NCI-H2029 treated with DMSO at 0.1 percent for 48 hours (cell line): ENCODE measurements at places on chromosomes 3 and 15.
A peak's percentile ranks its signal among the peaks of the same experiment; 100 is the strongest.

- DNase-seq = no peak
Measured at GRCh38 chr3:14448756-14449727, 46.6 kb downstream of the SLC6A6 start.

DNA sequence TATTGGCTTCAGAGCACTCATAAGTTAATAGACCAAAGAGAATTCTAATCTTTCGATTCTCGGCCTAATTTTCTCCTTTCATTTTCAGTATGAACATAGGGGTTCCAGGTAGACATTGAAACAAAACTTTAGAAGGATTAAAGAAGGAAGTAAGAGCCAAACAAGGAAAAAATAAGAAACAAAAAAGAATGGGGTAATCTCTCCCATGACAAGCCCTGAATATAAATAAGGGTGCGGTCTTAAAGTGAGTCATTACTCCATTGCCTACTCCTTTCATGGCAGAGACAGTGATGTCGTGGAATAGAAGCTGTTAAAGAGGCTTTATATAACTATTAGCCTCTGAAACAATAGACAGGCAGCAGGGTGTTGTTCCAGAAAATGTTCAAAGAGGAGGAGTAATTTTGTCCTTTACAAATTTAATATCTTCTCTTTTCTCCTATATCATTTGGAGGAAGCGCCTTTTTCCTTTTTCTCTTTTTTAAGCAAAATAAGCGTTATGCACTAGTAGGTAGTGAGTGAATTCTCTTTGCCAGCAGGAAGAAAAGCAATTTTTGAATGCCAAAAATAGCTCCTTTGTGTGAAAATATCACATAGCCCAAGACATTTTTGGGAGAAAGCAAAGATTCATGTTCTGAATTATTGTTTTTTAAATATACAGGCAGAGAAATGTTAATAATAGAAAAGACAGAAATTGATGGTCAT is 607.9 kb upstream of the KCNMB2 start:
- DNase-seq = no peak

DNA sequence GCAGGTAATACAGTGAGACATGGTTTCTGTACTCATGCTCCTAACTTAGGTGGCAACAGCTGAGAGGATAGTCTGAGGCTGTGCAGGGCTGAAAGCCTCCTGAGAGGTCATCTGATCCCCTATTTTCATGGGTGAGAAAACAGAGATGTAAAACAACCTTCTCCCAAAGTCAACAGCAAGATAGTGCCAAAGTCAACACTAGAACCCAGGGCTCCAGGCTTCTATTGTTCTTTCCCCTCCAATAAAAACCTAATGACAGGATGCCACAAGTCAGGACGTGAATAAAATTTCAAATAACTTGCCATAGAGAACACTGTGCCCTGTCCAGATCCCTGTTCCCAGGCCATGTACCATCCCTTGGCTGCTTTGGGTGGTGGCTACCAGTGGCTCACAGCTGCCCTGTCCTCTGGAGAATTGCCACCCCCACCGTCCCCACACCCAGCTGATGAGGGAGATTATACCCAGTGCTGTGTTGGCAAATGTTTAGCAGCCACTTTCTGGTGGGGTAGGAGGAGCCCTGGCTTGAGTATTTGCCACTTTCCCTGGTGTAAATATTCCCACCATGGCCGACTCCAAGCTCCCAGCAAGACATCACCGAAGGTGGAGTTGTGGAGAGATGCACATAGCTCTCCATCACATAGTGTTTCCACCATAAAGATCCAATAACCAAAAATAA is 54.8 kb downstream of the SRGAP3 start:
- DNase-seq = peak; percentile 100

DNA sequence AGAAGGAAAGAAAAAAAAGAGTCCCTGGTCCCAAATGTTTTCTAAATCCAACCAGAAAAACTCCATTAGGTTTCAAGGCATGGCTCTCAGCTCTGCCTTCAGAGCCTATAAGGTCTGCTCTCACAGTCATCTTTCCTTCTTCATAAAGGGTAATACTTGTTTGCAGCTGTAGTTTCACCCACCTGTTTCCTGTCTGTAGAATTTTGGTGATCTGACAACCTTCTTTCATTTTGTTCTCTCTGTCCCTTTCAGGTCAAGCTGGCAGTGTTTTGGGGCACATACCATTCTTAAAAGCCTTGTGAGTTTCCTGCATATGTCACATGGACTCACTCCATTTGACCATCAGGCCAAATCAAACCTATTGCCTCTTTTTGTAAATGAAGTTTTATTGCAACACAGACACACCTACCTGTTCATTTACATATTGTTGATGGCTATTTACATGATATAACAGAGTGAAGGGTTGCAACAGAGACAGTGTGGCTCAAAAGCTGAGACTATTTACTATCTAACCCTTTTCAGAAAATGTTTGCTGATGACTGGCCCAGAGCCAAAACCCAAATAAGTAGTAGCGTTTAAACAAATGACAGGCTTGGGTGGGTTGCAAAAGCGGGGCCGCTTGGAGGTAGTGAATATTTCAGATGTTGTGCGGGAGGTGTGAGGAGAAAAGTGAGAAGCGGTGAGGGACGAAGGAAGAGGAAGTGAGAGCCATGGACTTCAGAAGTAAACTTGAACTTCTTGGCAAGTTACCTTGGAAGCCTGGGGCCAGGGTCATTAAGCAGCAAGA is 292.7 kb upstream of the PROK2 start:
- no peak for DNase-seq

DNA sequence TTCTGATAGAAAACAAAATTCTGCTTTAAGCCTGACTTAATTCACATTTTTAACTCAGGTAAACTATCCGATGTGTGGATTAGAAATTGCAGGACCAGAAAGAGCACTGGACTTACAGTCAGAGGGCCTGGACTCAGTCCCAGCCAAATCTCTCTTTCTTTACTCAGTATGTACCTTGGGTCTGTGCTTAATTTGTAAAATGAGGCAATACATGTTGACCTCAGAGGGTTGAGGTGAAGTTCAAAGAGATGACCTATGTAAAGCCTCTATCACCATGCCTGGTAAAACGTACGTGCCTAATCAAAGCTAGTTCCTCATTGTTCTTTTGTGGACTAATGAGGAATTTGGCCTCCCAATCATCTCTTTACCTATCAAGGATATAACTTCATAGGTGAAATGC is 1.9 kb upstream of the BCL2A1 start:
- no peak for DNase-seq

DNA sequence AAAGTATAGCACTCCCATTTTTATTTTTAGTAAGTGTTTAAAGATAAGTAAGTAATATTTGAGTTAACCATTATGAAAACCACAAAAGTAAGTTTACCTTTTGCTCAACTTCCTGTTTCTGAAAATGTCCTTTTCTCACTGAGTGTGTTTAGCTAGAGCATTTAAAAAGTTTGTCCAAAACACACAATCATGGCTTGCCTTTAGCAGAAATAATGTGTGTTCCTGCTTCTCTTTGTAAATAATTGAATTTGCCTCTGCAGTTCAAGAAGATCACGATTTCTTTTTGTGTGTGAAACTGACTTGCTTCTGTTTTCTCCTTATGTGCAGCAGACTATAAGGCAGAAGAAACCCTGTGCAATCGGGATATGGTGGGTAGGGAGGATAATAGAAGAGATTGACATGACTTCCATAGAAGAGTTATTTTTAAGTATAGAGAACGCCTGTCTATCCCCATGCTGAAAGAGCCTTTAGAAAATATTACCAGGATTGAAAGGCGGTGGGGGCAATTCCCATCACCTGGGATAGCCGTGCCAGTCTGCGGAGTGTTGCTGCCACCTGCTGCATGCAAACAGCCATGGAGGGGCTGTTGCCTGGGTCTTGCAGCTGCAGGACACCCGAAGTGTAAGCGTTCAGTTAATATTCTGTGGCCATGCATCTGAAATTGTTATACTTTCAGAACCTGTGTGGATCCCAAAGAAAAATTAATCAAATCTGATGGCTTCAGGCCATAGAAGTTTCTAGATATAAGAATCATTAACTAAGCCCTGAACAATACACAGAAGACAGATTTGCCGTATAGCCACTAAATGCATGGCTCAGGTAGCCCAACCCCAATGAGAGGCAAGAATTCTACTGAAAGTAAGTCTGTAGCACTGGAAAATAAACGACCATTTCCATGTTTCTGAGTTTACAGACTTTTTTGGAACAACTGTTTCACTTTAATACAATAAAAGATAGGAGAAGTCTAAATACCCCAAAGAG is 2.4 kb upstream of the CD96 start:
- DNase-seq = no peak

DNA sequence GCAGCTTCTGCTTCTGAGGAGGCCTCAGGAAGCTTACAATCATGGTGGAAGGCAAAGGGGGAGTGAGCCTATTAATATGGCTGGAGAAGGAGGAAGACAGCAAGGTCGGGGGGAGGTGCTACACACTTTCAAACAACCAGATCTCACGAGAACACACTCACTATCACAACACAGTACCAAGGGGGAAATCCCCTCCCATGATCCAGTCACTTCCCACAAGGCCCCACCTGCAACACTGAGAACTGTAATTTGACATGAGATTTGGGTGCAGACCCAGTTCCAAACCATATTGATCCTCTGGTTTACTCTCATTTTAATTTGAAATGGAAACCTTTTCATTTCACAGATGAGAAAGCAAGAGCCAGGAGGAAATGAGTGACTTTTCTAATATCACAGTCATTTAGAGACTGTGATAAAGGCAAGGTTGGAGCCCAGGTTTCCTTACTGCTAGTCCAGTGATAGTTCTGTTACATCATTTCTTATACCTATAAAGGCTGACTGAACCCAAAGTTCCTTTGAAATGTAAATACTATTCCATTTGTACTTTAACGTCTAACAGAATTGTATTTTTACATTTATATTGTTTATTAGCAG is 105.8 kb upstream of the GAP43 start:
- DNase-seq = no peak

- DNase-seq = no peak
Measured at GRCh38 chr15:92947071-92947730, 47.1 kb downstream of the CHD2 start.

DNA sequence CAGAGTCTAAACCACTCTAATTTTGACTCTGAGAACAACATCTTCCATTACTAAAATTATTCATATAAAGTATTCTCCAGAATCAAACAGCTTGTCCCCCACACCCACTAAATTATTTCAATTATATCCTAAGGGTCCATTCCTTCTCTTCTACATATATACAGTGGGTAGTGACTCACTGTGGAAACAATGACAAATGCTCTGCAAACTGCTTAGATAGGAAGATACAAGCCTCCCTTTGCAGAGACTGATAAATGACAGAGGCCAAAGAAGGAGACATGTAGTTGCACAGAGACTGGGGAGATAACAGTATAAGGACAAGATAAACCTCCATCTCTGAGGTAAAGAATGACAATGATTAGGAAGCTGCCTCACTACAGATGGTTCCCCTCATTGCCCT is 1087.4 kb downstream of the AGBL1 start:
- DNase-seq = no peak

DNA sequence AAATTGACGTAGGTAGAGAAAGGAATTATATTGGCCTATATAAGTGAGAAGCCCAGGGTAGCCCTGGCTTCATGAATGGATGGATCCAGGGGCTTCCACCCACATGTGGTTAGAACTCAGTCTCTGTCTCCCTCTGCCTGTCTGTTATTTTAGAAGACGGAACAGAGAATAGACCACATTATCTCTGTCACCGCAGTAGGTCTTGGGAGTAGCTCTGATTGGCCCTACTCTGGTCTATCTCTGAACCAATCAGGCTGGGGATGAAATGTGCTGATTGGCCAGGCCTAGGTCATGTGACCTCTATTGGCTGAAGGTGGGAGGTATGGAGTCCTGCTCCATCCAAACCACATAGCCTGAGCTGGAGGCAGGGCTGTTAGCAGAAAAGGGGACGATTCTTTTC is 143.0 kb upstream of the PRR23C start:
- no peak for DNase-seq

GRCh38 chr15:57382969-57383368 is 6.7 kb downstream of the CGNL1 start:
- DNase-seq = no peak

DNA sequence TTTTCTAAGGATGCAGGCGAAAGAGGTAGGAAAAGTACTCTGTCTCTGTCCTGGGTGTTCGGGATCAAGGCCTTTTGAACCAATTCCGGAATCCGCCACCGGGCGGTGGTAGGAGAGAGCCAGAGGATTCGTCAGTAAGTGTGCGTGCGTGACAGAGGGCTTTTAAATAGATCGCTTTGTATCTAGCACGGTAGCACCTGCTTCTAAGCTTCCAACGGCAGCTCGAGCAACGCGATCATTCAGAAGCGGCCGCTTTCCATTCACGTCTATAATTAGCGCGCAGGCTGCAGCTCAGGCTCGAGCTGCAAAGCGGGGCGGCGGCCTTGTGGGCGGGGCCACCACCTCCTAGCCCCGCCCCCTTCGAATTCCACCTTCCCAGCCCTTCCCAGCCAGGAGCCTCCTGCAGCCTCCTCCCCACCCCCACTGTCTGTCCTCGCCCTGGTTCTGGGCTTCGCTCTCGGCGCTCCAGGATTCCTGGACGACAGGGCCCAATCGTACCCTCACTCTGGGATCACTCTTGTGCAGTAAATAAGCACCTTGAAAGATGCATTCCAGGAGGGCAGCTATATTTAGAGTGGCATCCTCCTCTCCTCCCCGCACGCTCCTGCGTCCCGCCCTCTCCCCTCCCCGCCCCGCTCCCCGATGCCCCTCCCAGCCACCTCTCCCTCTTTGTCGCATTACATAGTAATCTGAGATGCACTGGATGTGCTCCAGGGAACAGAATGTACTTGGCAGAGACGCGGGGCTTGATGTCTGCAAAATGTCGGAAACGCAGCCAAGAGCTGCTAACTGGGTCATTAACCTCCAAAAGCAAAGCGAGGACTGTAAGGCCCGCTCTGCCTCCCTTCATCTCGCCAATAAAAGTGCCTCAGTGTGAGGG is 224.1 kb upstream of the TPRG1 start:
- DNase-seq = peak; percentile 89

DNA sequence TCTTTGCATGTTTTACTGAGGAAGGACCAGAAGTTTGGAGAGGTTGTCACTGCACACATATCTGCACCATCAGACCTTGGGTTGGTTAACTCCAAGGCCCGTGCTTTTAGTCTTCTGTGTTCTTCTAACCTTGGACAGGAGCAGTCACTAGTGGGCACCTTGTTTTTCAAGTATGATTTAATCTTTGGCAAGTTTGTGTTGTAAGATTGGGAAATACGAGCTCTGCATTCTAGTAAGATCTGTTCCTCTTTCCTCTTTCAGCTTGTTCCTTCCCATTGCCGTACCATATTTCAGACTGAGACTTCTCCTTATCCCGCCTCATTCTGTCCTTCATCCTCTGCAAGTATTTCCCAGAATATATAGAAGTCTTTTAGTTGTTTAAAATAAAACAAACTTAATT is 5.1 kb downstream of the TMOD2 start:
- DNase-seq = no peak

DNA sequence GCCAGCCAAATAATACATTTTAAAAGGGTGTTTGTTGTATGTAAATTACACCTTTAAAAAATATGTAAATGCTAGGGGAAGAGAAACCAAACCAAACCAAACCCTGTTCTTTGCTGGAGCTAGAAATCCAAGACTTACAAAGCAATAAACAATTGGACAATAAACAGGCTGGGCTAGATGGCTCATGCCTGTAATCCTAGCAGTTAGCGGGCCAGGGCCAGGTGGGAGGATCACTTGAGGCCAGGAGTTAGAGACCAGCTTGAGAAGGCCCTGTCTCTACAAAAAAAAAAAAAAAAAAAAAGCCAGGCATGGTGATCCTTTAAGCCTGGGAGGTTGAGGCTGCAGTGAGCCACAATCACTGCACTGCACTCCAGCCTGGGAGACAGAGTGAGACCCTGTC is 12.5 kb downstream of the STOML1 start:
- no peak for DNase-seq
